Stimulated activated CD4-positive, alpha-beta T cell treated with anti-CD3 and anti-CD28 coated beads, Interleukin-15, amount 100 ng/mL, for 1 hour (primary cell): ENCODE measurements at places on chromosomes 4 and X.

GRCh38 chr4:81648576-81649275 is 177.0 kb upstream of the RASGEF1B start:
- DNase-seq, result no peak

- no peak for DNase-seq
Observed at GRCh38 chr4:150896497-150896896, 118.6 kb downstream of the LRBA start.

DNA sequence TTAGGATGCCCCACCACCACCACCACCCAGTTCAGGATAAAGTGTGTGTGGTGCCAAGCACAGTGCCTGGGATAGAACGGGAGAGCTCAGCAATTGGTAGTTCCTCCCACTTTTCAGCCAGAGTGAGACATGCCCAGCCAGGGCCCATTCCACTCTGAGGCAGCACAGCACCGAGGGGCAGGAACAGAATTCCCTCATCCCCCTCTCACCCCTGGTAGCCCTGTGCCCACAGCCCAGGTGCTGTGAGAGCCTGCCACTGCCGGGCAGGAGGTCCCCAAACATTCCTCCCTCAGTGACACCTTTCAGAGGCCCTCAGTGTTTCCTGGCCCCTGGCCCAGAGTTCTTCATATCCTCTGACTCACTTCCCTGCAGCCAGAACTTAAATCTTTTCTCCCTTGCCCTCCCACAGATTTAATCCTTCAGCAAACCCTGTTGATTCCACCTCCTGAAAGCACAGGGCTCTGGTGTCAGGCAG is 8.1 kb downstream of the RIPPLY1 start:
- no peak for DNase-seq

GRCh38 chr4:58962424-58962823 is 1852.2 kb upstream of the IGFBP7 start:
- no peak for DNase-seq

- DNase-seq, result no peak
Observed at GRCh38 chrX:67543818-67544217, at the start of gene AR. Gene AR, plus strand, starts transcription at chrX:67544021. Its CDS starts 1,126 bp downstream, at chrX:67545147.

DNA sequence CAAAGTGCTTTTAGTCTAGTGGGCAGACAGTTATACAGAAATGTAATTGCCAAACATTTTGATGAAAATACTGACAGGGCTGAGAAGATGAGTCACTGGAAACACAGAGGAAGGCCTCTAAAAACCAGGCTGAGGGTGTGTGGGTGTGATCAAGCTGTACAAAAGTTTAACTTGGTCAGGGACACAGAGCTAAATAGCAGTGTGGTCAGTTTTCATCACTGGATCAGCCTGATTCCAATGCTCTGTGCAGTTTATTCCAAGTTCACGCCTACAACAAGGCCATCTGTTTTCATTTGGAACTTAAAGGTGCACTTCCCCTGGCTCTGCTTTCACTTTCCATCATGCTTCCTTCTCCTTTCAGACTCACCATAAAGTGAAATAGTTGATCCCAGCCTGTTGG is 10.6 kb downstream of the CENPVL3 start:
- no peak for DNase-seq

DNA sequence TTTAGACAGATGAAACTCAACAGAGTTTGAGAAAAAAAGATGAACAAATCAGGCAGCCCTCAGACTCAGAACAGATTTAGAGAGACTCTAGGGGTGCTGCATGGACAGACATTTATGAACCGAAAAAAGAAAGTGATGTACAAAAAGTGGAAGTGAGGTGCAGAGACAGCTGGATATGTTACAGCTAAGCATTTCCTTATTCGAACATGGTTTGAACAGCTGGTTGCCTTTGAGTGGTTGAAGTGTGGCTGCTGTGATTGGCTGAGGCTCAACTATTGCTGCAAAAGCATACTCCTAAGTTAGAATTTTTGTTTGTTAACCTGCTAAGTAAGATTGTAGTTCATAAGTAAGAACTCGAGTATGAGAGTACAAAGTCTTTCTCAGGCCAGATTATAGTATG is 331.5 kb upstream of the PABPC4L start:
- no peak for DNase-seq

DNA sequence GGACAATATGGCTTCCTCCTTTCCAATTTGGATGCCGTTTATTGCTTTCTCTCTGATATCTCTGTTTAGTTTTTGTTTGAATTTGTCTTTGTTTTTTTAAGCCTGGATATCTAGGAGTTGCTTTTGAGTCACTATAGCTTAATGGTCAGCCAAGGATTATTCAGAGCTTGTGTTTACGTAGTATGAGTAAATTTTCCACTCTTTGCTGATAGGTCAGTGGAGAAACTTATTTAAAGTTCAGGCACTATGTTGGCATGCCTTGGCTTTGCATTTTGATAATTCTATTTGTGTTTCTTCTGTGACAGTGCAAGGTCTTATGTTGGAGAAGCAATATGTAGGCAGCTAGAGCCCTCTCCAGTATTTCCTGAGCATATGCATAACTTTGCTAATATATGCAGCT is 315.2 kb downstream of the GRID2 start:
- DNase-seq, result no peak

GRCh38 chr4:133084421-133084820 is 64.7 kb upstream of the PCDH10 start:
- DNase-seq, result no peak
